Activated CD8-positive, alpha-beta memory T cell treated with anti-CD3 and anti-CD28 coated beads for 48 hours (primary cell): ENCODE measurements at places on chromosomes 11 and 22.

- no peak for DNase-seq
These were observed 89.2 kb downstream of the AMOTL1 start for GRCh38 chr11:94857337-94857736.

DNA sequence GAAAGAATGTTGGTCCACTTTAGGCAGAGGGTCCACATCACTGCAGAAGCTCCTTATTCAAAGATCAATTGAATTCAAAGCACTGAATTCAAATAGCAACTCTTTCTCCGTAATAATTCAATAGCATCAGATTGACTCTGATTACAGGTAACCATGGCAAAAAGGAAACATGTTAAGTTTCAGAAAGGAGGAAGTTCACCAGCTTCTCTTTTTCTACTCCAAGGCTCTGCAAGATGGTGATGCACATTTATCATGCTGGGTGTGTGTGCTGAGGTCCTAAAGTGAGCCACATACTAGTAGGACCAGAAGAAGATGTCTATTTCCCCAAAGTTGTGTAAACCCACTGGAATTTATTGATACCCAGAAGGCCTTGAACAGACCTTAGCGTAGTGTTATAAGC, 18.0 kb upstream of the DRD2 start:
- no peak for DNase-seq

DNA sequence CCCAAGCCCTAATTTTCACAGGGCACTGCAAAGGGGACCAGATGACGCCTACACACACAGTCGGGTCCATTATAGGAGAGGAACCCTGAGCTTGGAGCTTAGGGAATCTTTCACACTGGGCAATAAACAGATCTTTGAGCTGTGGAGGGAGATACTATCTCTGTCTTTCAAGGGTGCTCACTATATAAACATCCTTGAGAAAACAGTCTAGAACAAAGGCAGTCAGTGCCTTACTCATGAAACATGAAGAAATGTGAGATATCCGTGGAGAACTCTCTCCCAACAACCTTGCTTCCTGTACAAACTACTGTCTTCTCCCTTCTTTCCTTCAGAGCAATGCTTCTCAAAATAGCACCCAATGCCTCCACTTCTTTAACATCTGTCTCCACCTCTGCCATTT, 109.0 kb upstream of the APOA1 start:
- no peak for DNase-seq

DNA sequence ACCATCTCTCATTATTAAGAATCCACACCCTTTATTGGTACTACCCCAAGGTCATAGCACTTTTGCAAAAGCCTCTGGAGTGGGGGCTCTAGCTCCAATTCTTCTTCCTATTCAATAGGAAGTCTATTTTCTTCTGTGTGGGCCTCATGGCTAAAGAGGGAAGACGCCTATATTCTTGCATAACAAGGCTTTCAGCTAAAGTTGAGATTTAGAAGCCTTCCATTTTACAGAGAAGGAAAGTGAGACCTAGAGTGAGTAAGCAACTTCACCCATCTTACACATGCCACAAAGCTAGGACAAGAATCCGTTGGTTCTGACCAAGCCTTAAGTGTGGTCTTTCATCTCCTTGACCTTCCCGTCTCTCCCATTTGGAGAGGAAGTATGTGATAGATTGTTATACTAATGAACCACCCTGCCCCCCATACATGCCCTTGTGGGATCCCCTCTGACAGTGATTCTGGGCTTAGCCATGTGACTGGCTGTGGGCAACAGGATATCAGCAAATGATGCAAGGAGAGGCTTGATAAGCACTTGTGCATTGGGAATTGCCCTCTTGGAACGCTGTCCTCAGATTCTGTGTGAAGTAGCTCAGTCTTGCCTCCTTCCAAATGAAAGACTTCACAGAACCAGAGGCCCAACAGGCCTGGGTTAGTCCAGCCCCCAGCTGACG, 12.3 kb downstream of the BACE1 start:
- no peak for DNase-seq

DNA sequence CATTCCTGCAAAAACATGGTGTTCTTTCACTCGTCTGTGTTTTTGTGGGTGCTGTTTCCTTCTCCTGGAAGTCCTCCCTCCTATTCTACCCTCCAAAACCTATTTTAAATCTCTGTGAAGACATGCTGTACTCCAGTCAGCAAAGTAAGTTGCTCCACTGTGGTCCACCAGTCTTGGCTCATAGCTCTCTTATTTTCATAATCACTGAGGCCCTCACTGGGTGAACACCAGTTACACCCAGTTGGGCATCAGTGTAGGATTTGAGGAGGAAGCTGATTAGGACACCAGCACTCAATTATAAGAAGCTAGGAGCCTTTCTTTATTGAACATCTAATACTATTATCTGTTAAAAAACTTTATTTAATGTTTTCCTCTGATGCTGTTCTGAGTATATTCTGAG, 23.9 kb upstream of the EED start:
- DNase-seq: no peak

GRCh38 chr11:115385226-115385625, 119.0 kb downstream of the CADM1 start:
- no peak for DNase-seq

GRCh38 chr11:116364348-116364747, 408.4 kb downstream of the BUD13 start:
- no peak for DNase-seq

- DNase-seq: no peak
These were observed 301.3 kb upstream of the TENM4 start for GRCh38 chr11:79742176-79742575.

GRCh38 chr11:102138670-102139069, 28.4 kb downstream of the YAP1 start:
- DNase-seq: no peak

DNA sequence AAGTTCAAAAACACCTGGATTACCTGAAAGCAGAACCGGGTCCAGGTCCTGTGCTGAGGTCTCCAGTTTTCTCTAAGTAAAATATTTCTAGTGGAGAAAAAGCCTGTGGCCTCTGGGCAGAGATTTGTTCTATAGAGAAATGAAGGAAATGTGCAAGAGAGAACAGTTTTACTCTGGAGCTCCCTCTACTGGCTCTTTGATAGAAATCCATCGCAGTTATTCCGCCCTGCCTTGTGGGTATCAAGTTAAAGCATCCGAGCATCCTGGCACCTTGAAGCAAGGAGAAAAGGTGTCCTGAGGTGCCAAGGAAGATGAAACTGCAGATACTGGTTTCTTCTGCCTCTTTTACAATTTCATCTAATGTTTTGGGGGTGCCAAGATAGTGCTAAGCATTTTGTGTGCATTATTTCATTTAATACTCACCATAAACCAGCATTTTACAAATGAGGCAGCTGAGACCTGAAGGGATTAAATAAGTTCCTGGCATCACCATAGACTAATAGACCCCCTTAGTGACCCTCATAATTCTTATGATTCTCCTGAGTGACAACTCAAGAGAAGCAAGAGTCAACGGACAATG, 113.1 kb upstream of the HSD17B12 start:
- DNase-seq: no peak

DNA sequence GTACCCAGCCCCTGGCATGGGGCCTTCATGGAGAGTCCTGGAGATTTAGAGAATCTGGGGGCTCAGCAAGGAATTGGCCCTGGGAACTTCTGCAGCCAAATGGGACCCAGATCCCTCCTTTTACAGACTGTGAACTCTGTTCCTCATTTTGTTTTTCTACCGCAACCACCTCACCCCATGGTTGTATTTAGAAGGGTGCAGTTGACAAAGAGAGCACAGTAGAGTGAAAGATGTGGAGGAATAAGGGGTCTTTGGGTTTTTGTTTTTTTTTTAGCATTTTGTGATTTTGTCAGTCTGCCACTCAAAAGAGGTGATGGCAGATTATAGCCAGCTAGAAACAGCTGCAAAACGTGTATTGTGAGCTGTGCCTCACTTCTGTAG, 1.9 kb downstream of the ZNF74 start:
- no peak for DNase-seq
